Liver (tissue), 10 donors: ENCODE measurements at places on chromosomes 7 and 10. TPM values are rescaled to one million over a fixed set of nuclear protein-coding genes. Genes with fewer than 3 reads are reported as not detected.

DNA sequence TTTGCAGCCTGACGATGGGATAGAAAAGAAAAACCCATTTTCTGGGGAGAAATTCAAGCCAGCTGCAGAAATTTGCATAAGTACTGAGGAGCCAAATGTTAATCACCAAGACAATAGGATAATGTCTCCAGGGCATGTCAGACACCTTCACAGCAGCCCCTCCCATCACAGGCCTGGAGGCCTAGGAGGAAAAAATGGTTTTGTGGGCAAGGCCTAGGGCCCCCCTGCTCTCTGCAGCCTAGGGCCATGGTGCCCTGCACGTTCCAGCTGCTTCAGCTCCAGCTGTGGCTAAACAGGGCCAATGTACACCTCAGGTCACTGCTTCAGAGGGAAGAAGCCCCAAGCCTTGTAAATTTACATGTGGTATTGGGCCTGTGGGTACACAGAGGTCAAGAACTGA lies 158.2 kb downstream of the VWC2 start:
- H3K27me3 ChIP-seq, result no peaks in the 10 kb centered on the region
- H3K36me3 ChIP-seq, result no peaks in the 10 kb centered on the region
- DNase-seq, result no peak
- no peak overlapping the region for H3K4me3 ChIP-seq
- H3K27ac ChIP-seq, result no peak overlapping the region

CALML5 gene
- not detected for total RNA-seq

MMD2 gene
- total RNA-seq, result not detected

ANXA8L1 gene
- total RNA-seq, result 0.09 TPM

TET1 gene
- 1.2 TPM for total RNA-seq

- H3K4me1 ChIP-seq, result no peaks in the 10 kb centered on the region
- no peak overlapping the region for H3K27ac ChIP-seq
- H3K36me3 ChIP-seq, result no peaks in the 10 kb centered on the region
- H3K4me3 ChIP-seq, result no peak overlapping the region
Measured at GRCh38 chr7:106054971-106055532, 57.1 kb downstream of the SYPL1 start.

- no peaks in the 10 kb centered on the region for H3K4me1 ChIP-seq
- DNase-seq, result no peak
- no peaks in the 10 kb centered on the region for H3K27me3 ChIP-seq
- H3K27ac ChIP-seq, result no peak overlapping the region
- no peak overlapping the region for H3K4me3 ChIP-seq
Measured at GRCh38 chr10:117224881-117225280, 16.0 kb upstream of the SLC18A2 start.

DNA sequence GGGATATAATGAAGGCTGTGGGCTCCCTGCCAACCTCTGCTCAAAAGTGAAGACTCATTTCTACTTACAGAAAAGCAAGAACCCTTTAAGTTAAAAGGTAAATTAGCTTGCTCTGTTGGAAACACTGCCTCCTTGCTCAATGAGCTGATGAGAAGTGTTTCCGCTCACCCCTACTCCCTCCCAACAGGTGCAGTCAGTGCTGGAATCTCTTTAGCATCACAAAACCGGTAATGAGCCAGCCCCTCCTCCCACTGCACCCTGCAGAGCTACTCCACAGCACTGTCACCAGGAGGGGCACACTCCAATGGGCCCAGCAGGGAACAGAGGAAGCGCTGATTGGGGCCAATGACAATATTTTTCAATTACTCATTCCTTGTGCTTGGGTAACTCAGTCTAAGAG lies 262.5 kb downstream of the TCERG1L start:
- no peak overlapping the region for H3K27ac ChIP-seq
- no peak overlapping the region for H3K4me3 ChIP-seq
- no peaks in the 10 kb centered on the region for H3K36me3 ChIP-seq
- no peak for DNase-seq
- no peaks in the 10 kb centered on the region for H3K27me3 ChIP-seq

DNA sequence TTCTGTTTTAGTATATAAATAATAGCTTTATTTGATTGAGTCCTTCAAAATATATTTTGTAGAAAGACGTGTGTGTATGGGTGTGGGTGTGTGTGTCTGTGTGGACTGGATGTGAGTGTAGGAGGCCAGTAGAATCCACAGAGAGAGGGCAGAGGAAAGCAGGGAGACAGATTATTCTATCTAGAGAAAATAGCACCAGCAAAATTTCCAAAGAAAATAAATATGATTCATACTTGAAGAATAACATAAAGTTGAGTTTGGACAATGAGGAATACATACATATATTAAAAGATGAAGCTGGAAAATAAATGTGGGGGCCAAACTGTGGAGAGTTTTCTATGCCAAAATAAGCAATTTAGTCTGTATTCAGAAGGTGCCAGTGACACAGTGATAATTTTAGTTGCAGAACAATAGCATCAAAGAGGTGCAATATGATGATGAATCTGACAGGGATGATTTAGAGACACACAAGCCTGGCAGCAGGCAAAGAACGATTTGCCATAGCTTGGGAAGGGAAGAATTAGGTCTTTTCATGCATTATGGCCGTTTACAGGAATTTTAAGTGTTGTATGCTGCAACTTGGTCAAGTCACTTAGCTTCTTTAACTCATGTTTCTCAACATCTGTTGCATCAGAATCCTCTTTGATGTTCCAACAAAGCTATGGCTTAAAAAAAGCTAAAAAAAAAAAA lies 121.3 kb downstream of the SEMA3A start:
- H3K27ac ChIP-seq, result no peak overlapping the region
- H3K4me1 ChIP-seq, result no peaks in the 10 kb centered on the region
- no peak for DNase-seq
- no peaks in the 10 kb centered on the region for H3K36me3 ChIP-seq
- H3K4me3 ChIP-seq, result no peak overlapping the region
- no peaks in the 10 kb centered on the region for H3K27me3 ChIP-seq

COL28A1 gene
- total RNA-seq, result 0.50 TPM

OR9A2 gene
- total RNA-seq, result 0.08 TPM

GRCh38 chr7:138889582-138890498 lies 91.3 kb downstream of the KIAA1549 start:
- H3K4me3 ChIP-seq, result no peak overlapping the region
- H3K27ac ChIP-seq, result no peak overlapping the region
- DNase-seq, result no peak
- H3K36me3 ChIP-seq, result no peaks in the 10 kb centered on the region
- no peaks in the 10 kb centered on the region for H3K27me3 ChIP-seq
- H3K4me1 ChIP-seq, result peaks cover 8% of the 10 kb centered on the region

DNA sequence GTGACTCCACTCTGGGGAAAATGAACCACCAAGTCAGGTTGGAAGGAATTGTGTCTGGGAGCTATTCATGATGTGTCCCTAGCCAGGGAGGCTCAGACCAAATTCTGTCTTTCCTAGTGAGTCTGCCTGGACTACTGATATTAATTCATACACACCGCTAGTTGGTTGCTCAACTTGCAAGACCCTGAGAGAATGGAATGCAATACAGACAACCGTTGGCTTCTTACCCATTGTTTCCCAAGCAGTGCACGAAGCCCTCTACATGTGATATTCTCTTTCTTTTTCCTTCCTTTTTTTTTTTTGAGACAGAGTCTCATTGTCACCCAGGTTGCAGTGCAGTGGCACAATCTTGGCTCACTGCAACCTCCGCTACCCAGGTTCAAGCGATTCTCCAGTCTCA lies 19.4 kb upstream of the SRGN start:
- H3K27ac ChIP-seq, result no peak overlapping the region
- H3K4me3 ChIP-seq, result no peak overlapping the region
- no peaks in the 10 kb centered on the region for H3K36me3 ChIP-seq
- H3K4me1 ChIP-seq, result no peaks in the 10 kb centered on the region

- H3K4me1 ChIP-seq, result no peaks in the 10 kb centered on the region
- no peak for DNase-seq
- H3K36me3 ChIP-seq, result no peaks in the 10 kb centered on the region
- no peak overlapping the region for H3K27ac ChIP-seq
Measured at GRCh38 chr7:117458977-117459583, 20.7 kb upstream of the CFTR start.

DNA sequence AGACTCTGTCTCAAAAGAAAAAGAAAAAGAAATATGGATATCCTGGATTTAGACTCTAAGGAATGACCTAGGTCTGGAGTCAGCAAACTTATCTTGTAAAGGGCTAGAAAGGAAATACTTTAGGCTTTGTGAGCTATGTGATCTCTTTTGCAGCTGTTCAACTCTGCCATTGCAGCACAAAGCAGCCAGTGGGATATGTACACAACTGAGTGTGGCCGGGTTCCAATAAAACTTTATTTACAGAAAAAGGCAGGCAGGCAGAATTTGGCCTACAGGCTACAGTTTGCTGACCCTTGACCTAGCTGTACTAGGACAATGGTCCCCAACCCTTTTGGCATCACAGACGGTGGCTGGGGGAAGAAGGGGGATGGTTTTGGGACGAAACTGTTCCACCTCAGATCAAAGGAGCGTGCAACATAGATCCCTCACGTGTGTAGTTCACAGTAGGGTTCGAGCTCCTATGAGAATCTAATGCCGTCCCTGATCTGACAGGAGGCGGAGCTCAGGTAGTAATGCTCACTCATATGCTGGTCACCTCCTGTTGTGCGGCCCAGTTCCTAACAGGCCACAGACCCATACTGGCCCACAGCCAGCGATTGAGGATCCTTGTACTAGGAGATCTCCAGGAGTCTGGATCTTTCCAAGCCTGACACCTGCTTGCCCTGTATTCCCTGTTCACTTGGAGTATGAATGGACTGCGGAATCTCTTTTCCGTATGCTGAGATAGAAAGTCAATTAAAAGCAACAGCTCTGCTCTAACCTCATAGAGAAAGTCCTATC lies 63.0 kb downstream of the CUL1 start:
- peaks cover 26% of the 10 kb centered on the region for H3K36me3 ChIP-seq
- H3K27ac ChIP-seq, result no peak overlapping the region
- H3K4me1 ChIP-seq, result no peaks in the 10 kb centered on the region
- no peak overlapping the region for H3K4me3 ChIP-seq

SPDYE5 gene
- not detected for total RNA-seq

- no peaks in the 10 kb centered on the region for H3K27me3 ChIP-seq
- no peak for DNase-seq
- H3K4me1 ChIP-seq, result peaks cover 38% of the 10 kb centered on the region
- peak overlapping the region; percentile 95 for H3K27ac ChIP-seq
- peak overlapping the region; percentile 64 for H3K4me3 ChIP-seq
Measured at GRCh38 chr10:75400163-75400770, 1.3 kb downstream of the ZNF503 start.

GRCh38 chr7:10855583-10855982 lies 118.1 kb upstream of the PHF14 start:
- H3K4me3 ChIP-seq, result no peak overlapping the region
- H3K36me3 ChIP-seq, result no peaks in the 10 kb centered on the region
- H3K27me3 ChIP-seq, result peaks cover 3% of the 10 kb centered on the region
- DNase-seq, result no peak

DNA sequence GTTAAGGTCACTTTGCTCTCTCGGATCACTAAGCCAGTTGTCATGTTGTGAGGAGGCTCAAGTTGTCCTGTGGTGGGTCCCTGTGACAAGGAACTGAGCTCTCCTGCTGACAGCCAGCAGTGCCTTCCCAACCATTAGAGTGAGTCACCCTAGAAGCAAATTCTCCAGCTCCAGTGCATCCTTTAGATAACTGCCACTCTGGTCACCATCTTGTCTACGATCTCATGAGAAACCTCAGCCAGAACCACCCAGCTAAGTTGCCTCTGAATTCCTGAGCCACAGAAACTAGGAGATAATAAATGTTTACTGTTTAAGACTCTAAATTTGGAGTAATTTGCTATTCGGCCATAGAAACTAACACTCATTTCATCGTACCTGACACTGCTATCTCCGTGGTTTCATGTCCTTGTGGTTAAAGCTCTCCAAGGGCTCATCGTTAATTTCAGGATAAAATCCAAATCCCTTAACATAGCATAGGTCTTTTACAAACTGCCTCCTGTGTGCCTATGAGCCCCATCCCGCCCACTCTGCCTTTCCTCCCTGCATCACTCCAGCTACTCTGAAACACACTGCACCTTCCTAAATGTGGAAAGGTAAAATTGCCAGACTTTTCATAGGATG lies 56.5 kb upstream of the WIPF3 start:
- no peak for DNase-seq
- no peaks in the 10 kb centered on the region for H3K36me3 ChIP-seq
- H3K27ac ChIP-seq, result no peak overlapping the region
- no peak overlapping the region for H3K4me3 ChIP-seq
- H3K4me1 ChIP-seq, result no peaks in the 10 kb centered on the region

DNA sequence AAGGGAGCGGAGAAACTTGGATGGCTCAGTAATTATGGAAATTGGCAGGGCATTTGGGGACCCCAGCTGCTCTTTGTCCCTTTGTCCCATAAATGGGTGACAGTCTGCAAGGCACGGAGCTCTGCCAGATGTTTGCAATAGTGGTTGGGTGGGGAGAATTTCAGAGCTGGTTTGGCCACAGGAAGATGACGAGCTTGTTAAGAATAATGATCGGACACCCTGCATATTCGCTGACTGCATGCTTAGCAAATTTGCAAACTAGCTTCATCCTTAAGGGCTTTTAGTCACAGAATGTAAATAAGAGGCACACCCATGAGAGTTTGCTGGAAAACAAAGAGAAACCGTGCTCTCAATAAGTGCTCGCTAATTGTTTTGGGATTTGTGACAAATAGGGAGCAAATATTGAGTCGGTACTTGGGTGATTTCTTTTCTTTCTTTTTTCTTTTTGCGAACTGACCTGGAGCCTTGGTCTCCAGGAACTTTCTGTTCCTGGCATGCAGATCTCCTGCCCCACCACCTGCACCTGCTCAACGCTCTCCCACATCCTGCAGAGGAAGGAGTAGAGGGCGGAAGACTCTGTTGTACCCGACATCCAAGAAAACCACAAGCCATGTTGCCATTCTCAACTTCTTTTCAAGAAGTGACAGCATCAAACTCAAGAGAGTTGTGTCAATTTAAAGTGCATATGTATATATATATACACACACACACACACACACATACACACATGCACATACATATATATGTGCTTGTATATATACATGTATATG lies 238.9 kb downstream of the CAMK1D start:
- no peaks in the 10 kb centered on the region for H3K27me3 ChIP-seq
- H3K27ac ChIP-seq, result no peak overlapping the region
- peaks cover 41% of the 10 kb centered on the region for H3K4me1 ChIP-seq
- no peak overlapping the region for H3K4me3 ChIP-seq
- H3K36me3 ChIP-seq, result no peaks in the 10 kb centered on the region

- no peaks in the 10 kb centered on the region for H3K27me3 ChIP-seq
- no peaks in the 10 kb centered on the region for H3K36me3 ChIP-seq
- DNase-seq, result no peak
- peaks cover 29% of the 10 kb centered on the region for H3K4me1 ChIP-seq
Measured at GRCh38 chr7:37430171-37430570, 18.5 kb downstream of the ELMO1 start.

DNA sequence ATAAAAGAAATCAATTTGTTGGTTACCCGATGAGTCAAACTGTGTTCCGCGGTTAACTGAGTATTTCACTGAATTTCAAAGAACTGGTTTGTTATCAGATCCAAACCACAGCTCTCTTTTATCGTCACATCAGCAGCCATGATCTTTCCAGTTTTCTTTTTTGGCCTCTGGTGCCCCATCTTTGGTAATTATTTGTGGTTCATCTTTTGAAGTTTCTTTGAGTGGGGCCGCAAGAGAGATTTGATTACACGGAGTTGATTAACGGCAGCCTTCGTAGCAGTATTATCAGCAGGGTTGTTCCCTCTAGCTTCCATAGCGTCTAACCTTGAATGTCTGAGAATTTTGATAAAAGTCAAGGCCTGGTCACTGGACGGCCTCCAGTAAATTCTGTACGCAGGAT lies 154.9 kb upstream of the TNRC18 start:
- no peaks in the 10 kb centered on the region for H3K36me3 ChIP-seq
- DNase-seq, result no peak
- H3K4me1 ChIP-seq, result peaks cover 3% of the 10 kb centered on the region
- H3K27me3 ChIP-seq, result no peaks in the 10 kb centered on the region
- H3K27ac ChIP-seq, result no peak overlapping the region
